ENCODE measurements at places on chromosomes 11 and 22.

GRCh38 chr11:78921509-78921908 is 346.8 kb upstream of the NARS2 start:
- no peak for DNase-seq

- peak; percentile 38 for DNase-seq
These were observed 945 bp downstream of the CREBZF start for GRCh38 chr11:85663753-85664614.

DNA sequence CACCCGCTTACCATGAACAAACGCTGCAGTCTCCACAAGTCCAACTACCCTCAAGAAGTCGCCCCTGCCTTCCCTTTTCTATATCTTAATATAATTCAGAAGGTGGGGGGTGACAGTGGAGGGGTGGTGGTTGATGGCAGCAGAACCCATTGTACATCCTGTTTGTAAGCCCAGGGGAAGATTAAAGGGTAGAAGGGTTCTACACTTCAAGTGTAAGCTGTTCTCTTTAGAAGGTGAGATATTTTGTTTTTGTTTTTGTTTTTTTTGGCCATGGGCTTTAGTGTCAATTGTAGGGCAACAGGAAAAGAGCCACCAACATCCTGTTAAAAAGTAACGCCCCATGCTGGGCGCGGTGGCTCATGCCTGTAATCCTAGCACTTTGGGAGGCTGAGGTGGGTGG is 34.9 kb upstream of the RRAS2 start:
- no peak for DNase-seq

GRCh38 chr11:128898580-128899344 is 7.6 kb downstream of the KCNJ5 start:
- peak; percentile 35 for DNase-seq
